ENCODE measurements at places on chromosomes 4 and X. TPM values are rescaled to one million over a fixed set of nuclear protein-coding genes. Genes with fewer than 3 reads are reported as not detected.

NSG1 gene
- total RNA-seq: 17.9 TPM

IL2RG gene
- not detected for total RNA-seq

ERAS gene
- total RNA-seq: 0.50 TPM

PRSS12 gene
- total RNA-seq: 1.9 TPM

CXCL8 gene
- not detected for total RNA-seq

IL1RAPL2 gene
- total RNA-seq: not detected

ZAR1 gene
- total RNA-seq: not detected

OFD1 gene
- total RNA-seq: 36.0 TPM

CLGN gene
- 22.7 TPM for total RNA-seq

RBBP7 gene
- 425 TPM for total RNA-seq

SUPT20HL2 gene
- total RNA-seq: not detected

DNA sequence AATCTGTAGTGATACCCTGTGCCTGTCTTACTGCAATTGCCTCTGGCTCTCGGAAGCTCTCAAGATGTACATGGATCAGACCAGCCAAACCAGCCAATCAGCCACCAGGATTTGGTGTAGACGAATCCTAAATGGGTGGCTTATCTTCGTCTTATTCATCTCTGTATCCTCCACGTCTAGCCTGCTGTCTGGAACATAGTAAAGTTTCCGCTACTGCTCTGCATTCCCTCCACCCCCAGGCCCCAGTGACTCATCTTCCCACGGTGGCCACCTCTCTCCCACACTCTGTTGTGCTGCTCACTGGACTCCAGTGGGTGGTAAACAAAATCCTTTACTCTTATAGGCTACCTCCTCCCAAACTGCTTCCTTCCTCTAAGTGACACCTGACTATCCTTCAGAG is 37.8 kb downstream of the SEPTIN6 start:
- no peak overlapping the region for H3K4me3 ChIP-seq
- no peaks in the 10 kb centered on the region for H3K27me3 ChIP-seq
- peaks cover 6% of the 10 kb centered on the region for H3K36me3 ChIP-seq
- H3K27ac ChIP-seq: no peak overlapping the region
- DNase-seq: no peak

- no peak overlapping the region for H3K27ac ChIP-seq
- DNase-seq: peak; percentile 52
- peaks cover 42% of the 10 kb centered on the region for H3K27me3 ChIP-seq
- no peaks in the 10 kb centered on the region for H3K36me3 ChIP-seq
- H3K4me3 ChIP-seq: peak overlapping the region; percentile 56
These were observed 81.9 kb upstream of the SCML1 start for GRCh38 chrX:17655211-17656034.

GRCh38 chrX:3046253-3047240 is 5.3 kb downstream of the ARSF start:
- no peaks in the 10 kb centered on the region for H3K27me3 ChIP-seq
- H3K4me1 ChIP-seq: no peaks in the 10 kb centered on the region
- no peak for DNase-seq
- no peak overlapping the region for H3K4me3 ChIP-seq

DNA sequence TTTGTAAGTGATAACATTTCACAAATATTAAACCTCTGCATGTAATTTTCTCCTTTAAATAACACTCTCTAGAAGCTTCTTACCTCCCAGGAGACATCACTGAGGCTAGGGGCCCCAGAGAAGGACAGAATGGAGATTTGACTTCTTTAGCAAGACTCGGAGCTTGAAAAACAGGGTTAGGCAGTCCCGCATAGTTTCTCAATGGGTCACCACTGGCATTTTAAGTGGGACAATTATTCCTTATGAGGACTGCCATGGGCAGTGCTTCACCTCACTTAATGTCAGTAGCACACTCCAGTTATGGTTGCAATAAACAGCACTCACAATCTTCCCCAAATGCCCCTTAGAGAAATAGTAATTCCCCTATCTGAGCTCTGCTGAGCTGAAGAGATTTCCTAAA is 66.7 kb upstream of the NOCT start:
- H3K27me3 ChIP-seq: no peaks in the 10 kb centered on the region
- H3K4me1 ChIP-seq: no peaks in the 10 kb centered on the region
- no peak overlapping the region for H3K27ac ChIP-seq
- DNase-seq: no peak

DNA sequence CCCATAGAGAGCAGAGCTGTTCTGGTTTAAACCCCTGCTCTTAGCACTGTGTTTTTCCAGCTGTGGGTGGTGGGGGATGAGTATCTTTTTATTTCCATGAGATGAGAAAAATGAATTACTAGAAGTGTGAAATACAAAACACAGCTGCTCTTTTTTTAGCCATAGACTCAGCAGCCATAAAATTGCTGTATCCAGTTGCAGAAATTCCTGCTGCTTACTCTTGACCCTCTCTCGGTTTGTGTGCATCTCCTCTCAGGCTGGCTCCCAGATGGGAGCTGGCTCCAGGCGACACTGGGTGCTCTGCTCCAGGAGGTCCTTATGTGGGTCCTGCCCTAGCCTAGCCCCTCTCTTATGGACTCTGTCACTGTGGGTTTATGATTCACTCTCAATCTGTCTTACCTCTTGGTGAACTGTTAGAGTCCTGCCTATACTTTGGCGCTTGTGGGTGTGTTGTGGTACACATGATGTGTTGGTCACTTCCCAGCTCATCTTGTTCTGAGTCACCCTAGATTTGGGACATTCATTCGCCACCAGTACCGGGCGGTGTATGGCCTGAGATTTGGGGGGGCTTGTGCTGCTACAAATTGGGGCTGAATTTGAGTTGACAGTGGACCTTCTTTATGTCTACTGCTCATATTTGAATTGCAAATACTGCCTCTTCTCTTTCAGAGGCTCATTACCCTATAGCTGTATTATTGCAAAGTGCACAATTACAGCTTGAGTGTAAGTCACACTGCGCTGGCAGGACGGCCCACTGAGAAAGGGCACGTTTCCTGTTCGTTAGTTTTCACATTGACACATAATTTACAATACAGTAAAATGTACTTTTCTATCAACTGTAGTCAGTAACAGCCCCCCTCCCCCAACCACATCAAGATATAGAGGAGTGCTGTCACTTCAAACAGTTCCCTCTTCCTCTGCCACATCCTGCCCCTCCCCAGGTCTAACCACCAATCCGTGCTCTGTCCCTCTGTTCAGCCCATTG is 46.9 kb upstream of the MSANTD1 start:
- no peak for DNase-seq
- no peak overlapping the region for H3K27ac ChIP-seq
- H3K4me3 ChIP-seq: no peak overlapping the region
- peaks cover 13% of the 10 kb centered on the region for H3K4me1 ChIP-seq
- peaks cover 1% of the 10 kb centered on the region for H3K36me3 ChIP-seq
- no peaks in the 10 kb centered on the region for H3K27me3 ChIP-seq

GRCh38 chrX:19867411-19867732 is 20.0 kb downstream of the SH3KBP1 start:
- no peak overlapping the region for H3K27ac ChIP-seq
- H3K27me3 ChIP-seq: no peaks in the 10 kb centered on the region
- no peaks in the 10 kb centered on the region for H3K4me1 ChIP-seq
- no peak for DNase-seq
- H3K36me3 ChIP-seq: no peaks in the 10 kb centered on the region
- H3K4me3 ChIP-seq: no peak overlapping the region

- H3K27me3 ChIP-seq: no peaks in the 10 kb centered on the region
- H3K27ac ChIP-seq: no peak overlapping the region
- no peak for DNase-seq
- H3K4me3 ChIP-seq: no peak overlapping the region
- H3K36me3 ChIP-seq: peaks cover 23% of the 10 kb centered on the region
These were observed 31.1 kb downstream of the OCIAD1 start for GRCh38 chr4:48862038-48862437.

GRCh38 chr4:150127757-150128156 is 49.5 kb downstream of the DCLK2 start:
- no peak for DNase-seq
- H3K4me3 ChIP-seq: no peak overlapping the region
- H3K27ac ChIP-seq: no peak overlapping the region

- no peak for DNase-seq
- H3K27me3 ChIP-seq: no peaks in the 10 kb centered on the region
- H3K4me1 ChIP-seq: no peaks in the 10 kb centered on the region
- no peak overlapping the region for H3K27ac ChIP-seq
- no peaks in the 10 kb centered on the region for H3K36me3 ChIP-seq
These were observed 122.2 kb upstream of the PDE5A start for GRCh38 chr4:119750771-119751170.

DNA sequence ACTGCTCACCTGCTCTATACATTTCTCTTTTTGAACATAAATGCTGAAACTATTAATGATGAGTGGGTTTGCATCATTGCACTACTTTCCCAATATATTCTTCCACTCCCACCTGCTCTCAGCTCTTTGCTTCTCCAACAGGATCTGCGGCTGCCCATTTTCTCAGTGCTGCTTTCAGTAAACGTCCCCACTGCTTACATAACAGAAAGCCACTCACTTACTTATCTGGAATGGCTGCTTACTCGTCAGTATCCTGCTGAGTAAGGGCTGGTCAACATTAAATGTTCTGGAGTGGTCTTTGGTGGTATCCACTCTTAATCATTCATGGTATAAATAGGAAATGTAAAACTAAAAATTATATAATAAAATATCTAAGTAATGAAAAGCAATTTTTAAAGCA is 112.8 kb upstream of the HPF1 start:
- no peaks in the 10 kb centered on the region for H3K27me3 ChIP-seq
- DNase-seq: no peak
- H3K4me1 ChIP-seq: no peaks in the 10 kb centered on the region
- peaks cover 3% of the 10 kb centered on the region for H3K36me3 ChIP-seq
- H3K27ac ChIP-seq: no peak overlapping the region

DNA sequence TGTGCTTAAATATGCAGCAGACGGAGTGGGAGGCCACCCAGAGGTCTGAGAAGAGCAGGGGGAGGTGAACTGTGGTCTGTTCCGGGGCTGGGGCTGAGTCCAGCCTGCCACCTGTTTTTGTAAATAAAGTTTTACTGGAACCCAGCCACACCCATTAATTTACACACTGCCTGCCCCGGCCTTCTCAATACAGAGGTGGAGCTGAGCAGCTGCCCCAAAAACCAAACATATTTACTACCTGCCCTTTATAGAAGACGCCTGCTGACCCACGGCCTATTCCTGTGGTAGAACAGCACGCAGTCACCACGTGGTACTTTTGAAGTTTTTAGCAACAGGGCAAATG is 45.9 kb downstream of the FGFRL1 start:
- H3K36me3 ChIP-seq: no peaks in the 10 kb centered on the region
- peaks cover 4% of the 10 kb centered on the region for H3K4me1 ChIP-seq
- peaks cover 70% of the 10 kb centered on the region for H3K27me3 ChIP-seq
- no peak for DNase-seq
- H3K4me3 ChIP-seq: no peak overlapping the region
- no peak overlapping the region for H3K27ac ChIP-seq

DNA sequence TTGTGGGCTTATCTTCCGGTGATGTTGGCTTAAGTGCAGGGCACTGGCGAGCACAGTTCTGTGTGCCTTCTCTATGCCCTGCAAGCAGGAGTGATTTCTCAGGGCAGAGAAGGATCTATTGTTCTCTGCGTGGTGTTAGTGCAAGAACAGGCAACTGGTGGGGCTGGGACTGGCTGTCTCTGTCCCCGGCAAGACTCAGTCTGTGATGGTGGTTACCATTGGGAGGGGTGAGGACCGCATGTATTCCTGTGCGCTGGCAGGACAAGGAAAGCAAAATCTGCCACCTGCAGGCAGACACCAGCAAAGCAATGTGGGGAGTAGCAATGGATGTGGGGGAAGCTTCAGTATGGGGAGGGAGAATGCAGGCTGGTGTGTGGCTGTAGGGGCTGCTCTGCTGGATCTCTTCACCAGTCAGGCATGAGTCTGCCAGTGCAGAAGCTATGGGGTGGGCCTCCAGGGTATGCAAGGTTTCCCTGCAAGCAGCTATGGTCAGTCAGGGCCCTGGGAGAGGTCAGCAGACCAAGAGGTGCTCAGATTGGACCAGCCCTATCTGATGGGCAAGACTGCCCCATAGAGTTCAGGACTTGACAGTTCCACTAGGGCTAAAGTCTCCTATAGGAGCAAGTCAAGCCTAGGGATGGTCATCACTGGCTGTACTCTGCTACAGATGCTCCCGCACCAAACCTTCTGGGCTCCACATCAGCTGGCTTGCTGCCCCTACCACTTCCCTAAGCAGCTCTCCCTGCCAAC is 16.8 kb downstream of the PF4 start:
- H3K36me3 ChIP-seq: no peaks in the 10 kb centered on the region
- no peaks in the 10 kb centered on the region for H3K27me3 ChIP-seq
- no peak overlapping the region for H3K27ac ChIP-seq
- H3K4me1 ChIP-seq: no peaks in the 10 kb centered on the region
- DNase-seq: peak; percentile 71

DNA sequence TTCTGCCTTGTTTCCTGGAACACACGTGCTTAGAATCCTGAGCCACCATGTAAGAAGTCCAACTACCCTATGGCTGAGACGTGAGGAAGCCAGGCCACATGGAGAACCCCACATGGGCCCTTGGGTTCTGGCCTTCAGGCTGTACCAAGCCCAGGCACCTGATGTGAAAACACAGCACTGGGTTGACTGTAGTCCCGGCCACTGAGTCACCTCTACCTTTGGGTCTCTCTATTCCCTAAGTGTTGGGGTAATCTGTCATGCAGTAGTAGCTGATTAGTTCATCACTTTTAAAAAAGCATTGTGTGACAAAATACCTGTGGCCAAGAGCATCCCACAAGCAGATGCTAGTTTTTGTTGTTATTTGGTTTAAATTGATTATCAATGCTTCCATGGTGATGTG is 24.3 kb downstream of the CFAP97 start:
- H3K36me3 ChIP-seq: peaks cover 6% of the 10 kb centered on the region
- DNase-seq: no peak
- no peaks in the 10 kb centered on the region for H3K4me1 ChIP-seq

DNA sequence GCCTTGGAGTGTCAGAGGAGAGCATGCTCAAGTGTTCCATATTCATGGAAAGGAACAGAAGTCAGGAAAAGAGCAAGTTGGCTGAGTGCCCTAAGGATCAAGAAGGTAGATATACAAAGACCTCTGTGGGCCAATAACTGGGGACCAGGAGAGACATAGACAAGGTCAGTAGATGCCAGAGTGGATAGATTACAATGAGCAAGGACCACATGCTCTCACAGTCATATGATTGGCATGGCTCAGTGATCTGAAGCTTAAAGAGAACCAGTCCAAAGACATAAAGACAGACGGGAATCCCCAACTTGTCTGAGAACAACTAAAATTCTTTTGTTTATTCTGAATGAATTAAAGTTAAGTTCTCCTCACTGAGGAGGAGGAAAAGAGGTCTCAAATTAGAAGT is 289.7 kb downstream of the HS3ST1 start:
- H3K27ac ChIP-seq: no peak overlapping the region
- no peaks in the 10 kb centered on the region for H3K36me3 ChIP-seq
- DNase-seq: no peak

GRCh38 chrX:20265221-20265725 is 1.4 kb downstream of the RPS6KA3 start:
- H3K27ac ChIP-seq: no peak overlapping the region
- peaks cover 25% of the 10 kb centered on the region for H3K27me3 ChIP-seq
- H3K4me1 ChIP-seq: no peaks in the 10 kb centered on the region
- peak; percentile 75 for DNase-seq

DNA sequence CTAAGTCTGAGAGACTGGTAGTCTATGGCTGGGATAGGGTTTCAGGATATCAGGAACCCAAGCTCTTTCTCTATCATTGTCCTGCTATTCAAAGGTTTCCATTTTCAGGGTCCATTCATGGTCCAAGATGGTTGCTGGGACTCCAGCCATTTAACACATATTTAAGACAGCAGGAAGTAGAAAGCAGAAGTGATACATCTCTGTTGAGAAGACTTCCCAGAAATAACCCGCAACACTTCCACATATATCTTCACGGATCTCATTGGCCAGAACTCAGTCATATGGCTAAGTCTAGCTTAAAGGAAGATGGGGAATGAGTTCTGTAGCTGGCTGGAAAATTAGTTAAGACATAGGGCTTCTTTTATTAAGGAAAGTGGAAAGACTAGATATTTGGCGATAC is 23.8 kb downstream of the CTSO start:
- DNase-seq: no peak
- H3K36me3 ChIP-seq: no peaks in the 10 kb centered on the region
- H3K27me3 ChIP-seq: no peaks in the 10 kb centered on the region
- H3K4me1 ChIP-seq: no peaks in the 10 kb centered on the region
